ENCODE measurements at places on chromosomes 7 and 10.

GRCh38 chr7:50069613-50070012 lies 23.4 kb downstream of the ZPBP start:
- no peak for DNase-seq

GRCh38 chr7:114409750-114410149 lies 4.9 kb upstream of the FOXP2 start:
- DNase-seq, result no peak

- no peak for DNase-seq
Observed at GRCh38 chr10:88689366-88689765, 16.7 kb upstream of the LIPK start.

DNA sequence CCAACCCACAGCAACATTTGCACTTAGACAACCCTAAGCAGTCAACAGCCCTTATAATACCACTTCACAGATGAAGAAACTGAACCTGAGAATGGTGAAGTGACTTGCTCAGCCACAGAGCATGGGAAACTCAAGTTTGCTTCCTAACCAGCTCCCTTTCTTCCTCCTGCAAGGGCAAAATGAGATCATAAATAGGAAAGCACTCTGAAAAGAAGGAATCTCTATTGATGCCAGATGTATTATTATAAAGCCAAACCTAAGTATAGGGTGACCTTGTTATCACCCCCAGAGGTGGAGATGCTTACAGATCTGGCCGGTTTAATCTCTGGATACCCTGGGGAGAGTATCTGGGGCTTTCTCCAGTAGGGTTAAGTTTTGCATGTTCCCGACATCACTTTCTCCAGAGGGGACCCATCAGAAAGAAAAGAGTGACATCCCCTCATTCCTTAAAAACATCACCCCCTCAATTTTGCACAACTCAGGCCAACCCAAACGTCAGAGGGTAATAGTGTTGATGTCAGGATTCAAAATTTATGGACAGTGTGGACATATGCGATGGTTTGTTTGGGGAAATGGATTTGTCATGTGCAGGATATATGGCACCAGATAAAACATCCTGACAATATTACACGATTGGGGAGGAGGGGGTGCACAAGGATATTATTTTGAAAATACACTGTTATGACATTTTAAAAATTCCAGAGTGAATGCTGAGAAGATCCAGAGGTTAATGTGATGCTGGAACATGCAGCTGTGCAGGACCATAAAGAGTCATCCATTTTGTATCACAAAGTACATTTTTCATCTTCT lies 24.0 kb upstream of the XPNPEP1 start:
- DNase-seq, result no peak

DNA sequence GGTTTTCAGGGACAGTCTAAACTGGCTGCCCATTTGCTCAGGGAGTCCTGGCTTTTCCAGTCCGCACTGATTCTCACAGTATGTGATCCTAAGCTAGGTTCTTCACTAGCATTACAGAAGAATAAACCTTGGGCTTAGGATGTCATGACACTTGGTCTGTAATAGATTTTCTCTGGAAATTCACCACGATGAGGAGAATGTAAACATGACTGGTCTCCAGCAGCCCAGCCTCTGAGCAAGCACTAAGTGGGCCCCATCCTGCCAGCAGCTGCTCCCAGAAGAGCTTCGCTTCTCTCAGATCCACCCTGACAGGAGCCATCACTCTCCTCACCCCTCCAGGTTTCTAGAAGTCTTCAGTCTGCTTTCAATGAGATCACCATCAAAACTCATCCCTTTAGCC lies 103.7 kb upstream of the ZPBP start:
- no peak for DNase-seq

GRCh38 chr10:45155784-45156183 lies 155.1 kb downstream of the ZNF22 start:
- DNase-seq, result no peak

DNA sequence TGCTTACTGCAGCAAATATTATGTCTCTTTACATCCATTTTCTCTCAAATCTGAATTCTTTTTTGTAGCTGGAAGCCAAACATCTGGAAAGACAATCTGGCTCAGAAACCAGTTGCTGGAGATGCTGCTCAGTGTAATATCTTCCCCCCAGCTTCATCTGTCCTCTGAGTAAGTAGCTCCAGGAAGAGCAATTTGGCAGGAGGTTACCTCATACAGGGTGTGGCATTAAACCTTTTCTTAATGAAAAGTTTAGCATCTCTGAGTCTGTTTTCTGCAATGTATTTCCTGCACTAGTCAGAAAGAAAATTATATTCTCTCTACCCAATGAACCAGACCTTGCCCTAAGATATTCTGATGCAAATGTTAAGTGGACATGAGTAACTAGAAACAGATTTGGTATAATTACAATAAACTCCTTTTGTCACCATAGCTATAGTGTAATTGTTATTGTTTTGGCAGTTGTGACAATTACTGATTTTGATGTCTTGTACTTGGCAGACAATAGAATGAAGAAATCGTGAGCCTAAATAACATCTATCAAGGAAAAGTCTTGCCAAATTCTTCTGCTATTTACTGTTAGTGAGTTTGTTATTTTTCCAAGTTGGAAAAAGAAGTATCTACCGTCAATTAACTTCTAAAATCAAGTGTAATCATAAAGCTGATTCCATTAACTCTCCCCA lies 123.3 kb downstream of the WDFY4 start:
- no peak for DNase-seq

- no peak for DNase-seq
Observed at GRCh38 chr10:124688889-124689670, 55.1 kb downstream of the FAM53B start.

DNA sequence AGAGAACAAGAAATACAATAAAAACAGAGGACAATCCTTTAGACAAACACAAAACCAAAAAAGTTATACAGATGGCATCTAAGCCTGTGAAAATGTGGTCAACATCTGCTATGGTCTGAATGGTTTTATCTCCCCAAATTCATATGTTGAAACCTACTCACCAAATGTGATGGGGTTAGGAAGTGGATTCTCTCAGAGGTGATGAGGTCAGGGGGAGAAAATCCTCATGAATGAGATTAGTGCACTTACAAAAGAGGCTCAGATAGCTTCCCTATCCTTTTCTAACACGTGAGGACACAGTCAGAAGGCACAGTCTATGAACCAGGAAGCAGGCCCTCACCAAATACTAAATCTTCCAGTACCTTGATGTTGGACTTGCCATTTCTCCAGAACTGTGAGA lies 147.8 kb upstream of the GPR22 start:
- DNase-seq, result no peak

DNA sequence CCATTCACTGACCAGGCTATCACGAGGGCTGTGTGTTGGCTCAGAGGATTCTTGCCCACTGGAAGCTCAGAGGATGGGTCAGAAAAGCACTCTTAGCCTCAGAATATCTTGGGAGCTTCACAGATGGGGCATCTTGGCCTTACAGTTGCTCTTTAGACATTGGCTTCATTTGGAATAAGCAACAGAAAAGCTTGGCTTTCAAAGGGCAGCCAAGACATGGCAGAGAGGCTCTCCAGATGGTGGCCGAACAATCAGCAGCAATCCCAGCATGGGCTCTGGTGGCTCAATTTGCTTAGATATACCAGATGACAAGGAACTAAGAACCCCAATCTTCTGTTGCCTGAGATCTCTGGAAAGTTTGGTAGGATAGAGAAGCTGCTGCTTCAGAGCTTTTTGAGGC lies 446.2 kb downstream of the ADRA2A start:
- no peak for DNase-seq

GRCh38 chr7:516606-517456 lies 2.8 kb downstream of the PDGFA start:
- no peak for DNase-seq

- no peak for DNase-seq
Observed at GRCh38 chr7:70450731-70451130, 681.2 kb upstream of the GALNT17 start.

DNA sequence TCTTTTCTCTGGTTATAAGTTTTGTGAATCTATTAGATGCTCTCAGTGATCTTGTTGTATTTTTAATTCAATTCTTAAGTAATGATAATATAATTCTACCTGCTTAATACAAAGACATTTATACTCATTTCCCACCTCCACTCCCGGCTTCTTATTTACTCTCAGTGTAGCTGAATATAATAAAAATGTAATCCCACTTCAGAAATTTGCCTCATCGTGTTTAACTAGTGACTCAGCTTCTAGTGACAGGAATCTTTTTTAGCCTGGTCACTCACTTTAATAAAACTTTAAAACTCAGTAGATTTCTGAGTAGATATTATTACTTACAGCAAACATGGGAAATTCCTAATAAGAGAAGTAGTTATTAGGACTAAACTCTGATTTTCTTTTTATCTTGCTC lies 1506.2 kb upstream of the LRRTM3 start:
- DNase-seq, result no peak

DNA sequence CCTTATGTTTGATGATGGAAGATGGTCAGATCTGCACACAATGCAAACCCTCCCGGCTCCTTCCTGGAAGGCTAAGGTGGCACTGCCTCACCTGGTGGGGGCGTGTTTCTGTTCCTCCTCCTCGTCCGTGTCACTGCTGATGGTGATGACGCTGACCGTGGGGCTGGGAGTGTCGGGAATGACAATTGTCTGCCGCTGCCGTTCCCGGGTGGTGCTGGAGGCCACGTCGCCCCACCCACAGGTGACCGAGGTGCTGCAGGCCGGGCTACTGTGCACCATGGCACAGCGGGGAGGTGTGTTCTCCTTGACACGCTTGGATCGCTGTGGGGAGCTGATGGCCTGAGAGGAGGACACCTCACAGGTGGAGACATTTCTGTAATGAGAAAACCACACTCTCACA lies 73.1 kb downstream of the CLEC2L start:
- no peak for DNase-seq

- DNase-seq, result no peak
Observed at GRCh38 chr7:91537260-91538152, 273.3 kb downstream of the FZD1 start.

- DNase-seq, result no peak
Observed at GRCh38 chr10:77349226-77349625, 288.4 kb downstream of the KCNMA1 start.

GRCh38 chr10:34522546-34522945 lies 292.6 kb downstream of the PARD3 start:
- no peak for DNase-seq

- peak; percentile 47 for DNase-seq
Observed at GRCh38 chr7:98284335-98285036, 3.0 kb downstream of the BRI3 start.

- no peak for DNase-seq
Observed at GRCh38 chr7:136533732-136534131, 334.7 kb upstream of the CHRM2 start.

GRCh38 chr10:21314906-21315644 lies 210.4 kb downstream of the SKIDA1 start:
- DNase-seq, result no peak

DNA sequence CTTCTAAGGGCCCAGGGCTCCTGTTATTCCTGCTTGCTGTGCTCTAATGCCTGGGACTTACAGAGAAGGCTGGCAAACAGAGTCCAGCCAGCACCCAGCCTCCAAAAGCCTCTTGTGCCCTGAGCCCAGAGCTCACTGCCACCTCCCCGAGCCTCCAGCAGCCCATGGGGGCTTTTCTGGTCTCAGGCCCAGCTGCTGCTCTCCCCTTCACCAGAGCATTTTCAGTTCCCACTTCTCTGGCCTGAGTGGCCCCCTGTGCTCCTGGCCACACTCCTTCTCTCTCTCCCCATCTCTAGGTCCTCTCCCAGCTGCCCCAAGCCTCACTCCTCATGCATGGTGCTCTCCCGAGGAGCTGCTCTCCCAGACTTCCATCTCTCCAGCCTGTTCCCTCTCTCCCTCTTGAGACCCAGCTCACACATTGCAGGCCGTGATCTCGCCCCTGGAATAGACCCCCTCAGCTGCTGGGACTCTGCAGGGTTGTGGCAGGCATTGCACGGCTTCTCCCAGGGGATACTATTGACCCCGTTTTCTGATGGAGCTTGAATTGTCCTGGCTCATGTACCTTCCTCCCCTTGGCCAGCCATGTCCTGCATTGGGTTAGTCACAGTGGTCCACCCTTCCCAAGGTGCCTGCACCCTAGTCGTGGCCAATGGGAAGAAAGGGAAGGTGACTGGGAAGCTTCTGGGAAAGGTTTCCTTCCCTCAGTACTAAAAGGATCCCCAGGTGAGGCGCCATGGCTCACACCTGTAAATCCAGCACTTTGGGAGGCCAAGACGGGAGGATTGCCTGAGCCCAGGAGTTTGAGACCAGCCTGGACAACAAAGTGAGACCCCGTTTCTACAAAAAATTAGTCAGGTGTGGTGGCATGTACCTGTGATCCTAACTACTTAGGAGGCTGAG lies 9.0 kb upstream of the RASSF4 start:
- no peak for DNase-seq

GRCh38 chr10:77702166-77702565 lies 64.6 kb upstream of the KCNMA1 start:
- no peak for DNase-seq

- no peak for DNase-seq
Observed at GRCh38 chr7:68200051-68200670, 1203.5 kb downstream of the TYW1 start.

GRCh38 chr10:75815066-75815465 lies 383.6 kb downstream of the LRMDA start:
- DNase-seq, result no peak

DNA sequence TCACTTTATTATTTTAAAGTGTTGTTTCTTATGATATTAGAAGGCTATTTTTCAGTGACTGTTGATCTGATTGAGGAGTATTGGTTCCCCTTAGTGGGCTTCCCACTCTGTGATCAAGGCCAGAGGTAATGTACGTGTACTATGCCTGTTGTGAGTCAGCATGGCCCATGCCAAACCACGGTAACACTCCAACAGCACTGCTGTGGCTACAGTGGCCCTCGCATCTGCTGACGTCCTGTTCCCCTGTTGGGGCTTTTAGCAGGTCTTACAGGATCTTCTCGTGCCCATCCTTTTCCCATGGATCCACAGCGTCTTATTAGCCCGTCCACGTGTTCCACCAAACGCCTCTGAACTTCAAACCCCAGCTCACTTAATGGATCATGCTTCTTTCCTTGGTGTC lies 964.6 kb upstream of the CELF2 start:
- no peak for DNase-seq

DNA sequence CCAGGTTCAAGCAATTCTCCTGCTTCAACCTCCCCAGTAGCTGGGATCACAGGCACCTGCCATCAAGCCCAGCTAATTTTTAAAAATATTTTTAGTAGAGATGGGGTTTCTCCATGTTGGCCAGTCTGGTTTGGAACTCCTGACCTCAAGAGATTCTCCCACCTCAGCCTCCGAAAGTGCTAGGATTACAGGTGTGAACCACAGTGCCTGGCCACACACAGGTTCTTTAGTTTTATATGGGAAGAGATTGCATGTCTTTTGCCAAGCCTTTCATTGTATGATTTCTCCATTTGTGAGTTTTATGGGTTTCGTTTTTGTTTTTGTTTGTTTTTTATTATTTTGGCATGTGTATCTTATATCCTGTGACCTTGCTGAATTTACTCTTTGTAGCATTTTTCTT lies 40.9 kb downstream of the C1GALT1 start:
- no peak for DNase-seq

DNA sequence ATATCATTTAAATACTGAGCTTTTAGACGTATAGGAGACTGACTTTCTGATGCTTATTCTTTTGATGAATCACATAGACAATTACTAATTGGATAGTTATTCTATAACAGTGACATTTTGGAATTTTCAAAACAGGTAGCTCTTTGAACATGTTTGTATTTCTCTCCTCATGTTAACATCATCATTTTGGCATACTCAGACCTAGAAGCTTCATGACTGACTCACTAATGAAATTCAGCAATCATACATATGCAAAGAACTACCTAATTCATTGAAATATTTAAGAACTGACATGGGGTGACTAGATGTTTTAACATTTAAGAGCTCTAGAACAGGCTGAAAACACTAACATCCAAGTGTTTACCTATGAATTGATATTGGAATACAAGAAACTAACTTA lies 192.3 kb downstream of the VTI1A start:
- no peak for DNase-seq

- no peak for DNase-seq
Observed at GRCh38 chr7:157027568-157028198, 17.2 kb upstream of the MNX1 start.
